CD4-positive, alpha-beta T cell treated with Interleukin-4 for 4 hours (primary cell): ENCODE measurements at places on chromosomes 16 and 17.

- no peak for DNase-seq
Measured at GRCh38 chr17:77757561-77757898, 201.0 kb upstream of the TNRC6C start.

DNA sequence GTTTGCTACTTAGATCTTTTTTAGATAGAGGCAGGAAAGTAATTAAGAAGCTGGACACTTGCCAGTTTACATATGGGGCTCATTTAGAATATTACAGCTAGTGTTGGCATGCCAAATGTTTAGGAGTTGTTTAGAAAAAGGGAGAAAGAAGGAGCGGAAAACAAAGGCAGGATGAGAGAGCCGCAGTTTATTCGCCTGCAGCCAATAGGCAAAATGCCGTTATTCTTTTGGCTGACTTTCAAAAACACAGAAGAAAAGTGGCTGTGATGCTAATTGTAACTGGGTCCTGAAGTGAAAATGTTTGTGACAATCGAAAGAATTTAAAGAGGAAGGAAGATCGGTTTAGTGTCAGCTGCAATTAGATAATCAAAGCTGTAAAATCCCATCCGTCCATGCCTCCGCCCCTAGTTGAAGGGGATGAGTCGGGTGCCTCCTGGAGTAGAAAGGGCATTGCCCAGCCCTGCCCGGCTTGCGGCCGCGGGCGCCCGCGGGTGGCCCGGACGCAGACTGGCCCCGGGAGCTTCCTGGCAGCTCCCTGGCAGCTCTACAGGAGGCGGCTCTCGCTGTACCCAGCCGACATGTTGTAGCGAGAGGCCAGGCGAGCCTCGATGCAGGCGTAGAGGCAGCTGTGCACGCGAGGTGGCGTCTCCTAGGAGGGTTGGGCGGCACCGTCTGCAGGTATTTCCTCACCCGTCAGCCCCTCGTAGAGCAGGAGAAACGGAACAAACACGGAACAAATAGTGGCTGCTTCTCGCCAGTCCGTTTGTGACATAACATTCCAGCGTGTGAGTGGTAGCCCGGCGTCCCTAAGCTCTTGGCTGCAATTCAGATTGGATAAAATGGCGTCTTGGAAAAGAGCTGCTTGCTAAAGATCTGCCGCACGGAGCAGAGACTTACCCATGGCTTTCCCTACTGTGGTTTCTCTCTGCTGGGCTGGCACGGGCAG is 82.2 kb downstream of the TNRC6C start:
- DNase-seq, result peak; percentile 14

DNA sequence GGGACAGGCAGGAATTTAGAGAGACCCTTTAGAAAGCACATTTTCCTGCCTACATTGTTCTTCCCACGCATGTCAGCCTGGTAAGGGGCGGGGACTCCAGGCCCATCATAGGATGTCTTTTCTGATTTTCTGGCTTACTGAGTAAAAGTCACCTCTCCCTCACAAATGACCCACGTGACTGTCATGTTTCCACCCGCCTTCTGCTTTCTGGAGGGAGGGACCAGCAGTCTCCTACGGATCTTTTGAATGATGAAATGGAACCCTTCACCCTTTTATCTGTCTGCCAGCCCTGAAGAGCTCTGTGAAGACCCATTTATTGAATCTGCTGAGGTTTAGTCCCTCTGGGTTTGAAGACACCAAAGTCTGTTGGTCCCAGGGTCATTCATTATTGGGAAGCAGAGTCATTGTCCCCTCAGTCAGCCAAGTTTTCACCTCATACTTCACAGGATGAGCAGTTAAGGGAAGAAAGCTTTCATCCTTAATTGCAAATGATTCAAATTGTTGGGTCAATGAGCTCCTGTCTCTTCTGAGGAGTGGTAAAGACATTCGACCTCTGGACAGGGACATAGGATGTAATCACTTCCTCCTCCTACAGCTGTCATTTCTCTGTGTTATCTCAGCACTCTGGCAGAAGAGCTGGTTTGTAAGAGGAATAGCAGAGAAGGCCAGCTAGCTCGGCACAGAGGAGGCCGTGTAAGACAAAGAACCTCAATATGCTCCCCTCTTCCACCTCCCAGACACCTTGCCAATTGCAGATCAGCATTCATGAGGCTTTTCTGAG is 446.1 kb downstream of the HS3ST3B1 start:
- no peak for DNase-seq

- DNase-seq, result peak; percentile 37
Measured at GRCh38 chr17:68085771-68086381, 50.3 kb downstream of the KPNA2 start.

DNA sequence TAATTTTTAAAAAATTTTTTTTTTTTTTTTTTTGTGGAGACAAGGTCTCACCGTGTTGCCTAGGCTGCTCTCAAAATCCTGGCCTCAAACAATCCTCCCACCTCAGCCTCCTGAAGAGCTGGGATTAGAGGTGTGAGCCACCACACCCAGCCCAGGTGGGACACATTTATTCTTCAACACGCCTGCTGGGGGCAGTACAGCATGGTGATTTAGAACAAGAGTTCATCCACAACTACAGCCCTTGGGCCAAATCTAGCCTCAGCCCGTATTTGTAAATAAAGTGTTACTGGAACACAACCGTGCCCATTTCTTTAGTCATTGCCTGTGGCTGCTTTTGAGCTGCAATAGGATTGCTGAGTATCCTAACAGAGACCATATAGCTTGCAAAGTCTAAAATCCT is 92.8 kb downstream of the KATNIP start:
- DNase-seq, result no peak

- no peak for DNase-seq
Measured at GRCh38 chr17:7631398-7632380, 1.8 kb downstream of the SHBG start.

DNA sequence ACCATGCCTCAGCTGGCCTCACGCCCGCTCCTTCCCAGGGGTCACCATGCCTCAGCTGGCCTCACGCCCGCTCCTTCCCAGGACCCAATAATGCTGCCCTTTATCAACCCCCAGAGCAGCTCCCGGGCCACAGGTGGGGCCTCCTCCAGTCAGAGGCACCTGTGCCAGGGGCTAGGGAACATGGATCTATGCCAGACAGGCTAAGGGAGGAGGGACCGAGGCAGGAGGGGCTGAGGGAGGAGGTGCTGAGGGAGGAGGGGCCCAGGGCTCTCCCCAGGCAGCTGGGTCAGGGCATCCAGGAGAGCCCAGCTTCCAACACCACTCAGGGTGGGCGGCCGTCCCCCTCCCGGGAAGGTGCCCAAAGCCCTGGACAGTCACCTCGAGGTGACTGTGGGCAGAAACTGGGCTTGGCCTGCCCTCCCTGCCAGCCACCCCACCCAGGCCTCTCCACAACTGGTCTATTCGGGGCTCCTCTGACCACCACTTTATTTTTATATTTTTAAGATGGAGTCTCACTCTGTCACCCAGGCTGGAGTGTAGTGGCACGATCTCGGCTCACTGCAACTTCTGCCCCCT is 19.4 kb downstream of the UTS2R start:
- DNase-seq, result no peak

DNA sequence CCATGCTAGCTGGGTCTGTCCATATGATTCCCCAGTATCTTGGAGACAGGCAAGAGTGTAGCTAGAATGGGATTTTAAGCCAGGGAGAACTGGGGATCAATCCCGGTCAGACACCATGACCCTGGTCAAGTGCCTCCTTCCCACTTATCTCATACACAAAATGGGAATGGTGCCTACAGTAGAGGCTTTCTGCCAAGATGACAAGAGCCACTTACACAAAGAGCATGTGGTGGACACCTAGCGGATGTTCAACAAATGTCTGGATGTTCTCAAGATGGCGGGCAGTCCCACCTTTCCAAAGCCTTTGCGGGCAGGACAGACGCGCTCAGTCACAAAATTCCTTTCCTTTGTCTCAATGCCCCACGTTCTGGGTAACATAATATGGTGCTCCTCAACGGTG is 57.3 kb downstream of the MAF start:
- DNase-seq, result no peak

- no peak for DNase-seq
Measured at GRCh38 chr17:8285270-8286181, 2.9 kb upstream of the RANGRF start.

- no peak for DNase-seq
Measured at GRCh38 chr17:2120586-2121335, 65.9 kb downstream of the HIC1 start.

DNA sequence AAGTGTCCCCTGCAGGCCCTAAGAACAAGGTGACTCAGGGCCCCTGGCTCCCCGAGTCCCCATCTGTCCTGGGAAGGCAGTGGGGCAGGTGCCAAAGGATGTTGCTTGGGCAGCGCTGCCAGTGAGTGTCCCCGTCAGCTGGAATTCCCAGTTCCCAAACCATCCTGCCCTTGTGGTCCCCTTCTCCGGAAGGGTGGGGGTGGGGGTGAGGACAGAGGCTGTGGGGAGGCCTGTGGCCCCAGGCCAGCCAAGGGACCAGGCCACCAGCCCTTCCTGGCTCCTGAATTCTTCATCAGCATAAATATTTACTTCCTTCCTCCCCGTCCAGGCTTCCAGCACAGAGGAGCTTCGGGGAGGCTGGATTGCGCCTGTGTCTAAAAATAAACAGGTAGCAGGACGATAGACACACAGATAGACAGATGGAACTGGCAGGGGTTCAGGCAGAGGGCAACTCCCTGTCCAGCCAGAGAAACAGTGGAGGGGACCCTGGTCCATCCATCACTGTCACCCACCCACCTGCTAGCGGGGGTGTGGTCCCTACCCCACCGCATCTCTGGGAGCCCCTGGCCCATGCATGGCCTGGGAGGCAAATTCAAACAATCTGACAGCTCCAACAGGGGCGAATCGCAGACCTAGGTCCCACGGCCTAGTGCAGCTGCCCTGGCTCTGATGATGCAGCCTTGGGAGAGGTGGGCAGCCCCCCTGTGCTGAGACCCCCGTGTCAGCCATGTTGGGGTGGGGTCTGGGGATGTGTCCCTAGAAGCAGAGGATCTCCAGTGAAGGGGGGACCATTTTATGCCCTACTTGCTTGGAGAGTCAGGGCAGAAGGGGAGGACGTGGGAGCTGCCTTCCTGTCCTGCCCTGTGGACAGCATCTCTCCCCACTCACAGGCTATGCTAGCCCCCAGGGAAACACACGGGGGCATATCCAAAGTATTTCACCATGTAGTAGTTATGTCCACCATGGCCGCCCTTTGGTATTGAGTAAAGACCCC is 13.2 kb downstream of the GLIS2 start:
- no peak for DNase-seq

GRCh38 chr17:73625006-73625405 is 19.2 kb downstream of the SDK2 start:
- DNase-seq, result no peak

DNA sequence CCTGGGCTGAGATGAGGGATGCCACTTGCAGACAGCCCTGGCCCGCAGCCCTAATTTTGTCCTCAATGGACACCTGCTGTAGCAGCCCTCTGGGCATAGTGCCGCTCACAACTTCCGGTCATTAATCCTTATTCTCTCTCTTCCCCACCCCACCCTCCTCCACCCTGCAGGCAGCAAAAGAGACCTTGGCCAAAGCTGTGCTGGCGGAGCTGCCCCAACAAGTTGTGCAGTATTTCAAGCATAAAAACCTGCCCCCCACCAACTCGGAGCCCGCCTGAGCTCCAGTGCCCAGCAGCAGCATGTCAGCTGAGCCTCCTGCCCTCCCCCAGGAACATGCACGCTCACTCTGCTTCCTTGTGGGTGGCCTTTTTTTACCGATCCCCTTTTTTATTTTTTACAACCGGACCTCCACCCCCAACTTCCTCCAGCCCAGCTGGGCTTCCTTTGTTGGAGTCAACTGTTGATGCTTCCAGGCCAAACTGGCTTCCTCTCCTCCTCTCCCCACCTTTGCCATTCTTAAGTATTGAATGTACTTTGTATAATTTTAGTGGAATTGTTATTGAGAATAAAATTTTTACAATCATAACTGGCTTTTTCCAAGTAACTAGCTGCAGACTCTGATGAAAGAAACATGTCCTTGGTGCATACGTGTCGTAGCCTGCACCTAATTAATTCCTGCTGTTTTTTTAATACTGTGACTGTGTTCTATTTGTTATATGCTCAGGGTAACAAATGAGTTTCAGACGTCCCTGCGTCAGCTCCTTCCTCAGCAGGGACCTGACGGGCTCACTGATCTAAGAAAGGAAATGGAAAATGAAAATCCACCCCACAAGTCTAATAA is 38.2 kb downstream of the PSME3IP1 start:
- DNase-seq, result no peak
